ENCODE measurements at places on chromosomes 7 and 10.
A peak's percentile ranks its signal among the peaks of the same experiment; 100 is the strongest.

DNA sequence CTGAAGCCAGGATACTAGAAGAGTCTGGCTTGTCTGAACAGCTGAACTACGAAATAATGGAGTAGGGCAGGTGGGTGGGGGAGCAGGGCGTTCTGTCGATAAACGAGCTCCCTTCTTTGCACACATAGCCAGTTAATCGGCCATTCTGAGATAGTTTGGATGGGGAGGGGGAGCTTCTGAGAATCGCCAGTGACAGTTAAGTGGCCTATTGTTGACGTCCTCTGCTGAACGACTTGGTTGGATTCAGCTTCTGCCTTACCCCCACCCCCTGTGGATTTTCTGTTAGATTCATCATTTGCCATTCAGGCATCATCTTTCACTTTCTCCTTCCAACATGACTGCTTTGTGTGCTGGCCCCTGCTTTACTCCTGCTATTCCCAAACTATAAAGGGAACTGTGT is 520 bp downstream of the CPA5 start:
- DNase-seq = no peak

DNA sequence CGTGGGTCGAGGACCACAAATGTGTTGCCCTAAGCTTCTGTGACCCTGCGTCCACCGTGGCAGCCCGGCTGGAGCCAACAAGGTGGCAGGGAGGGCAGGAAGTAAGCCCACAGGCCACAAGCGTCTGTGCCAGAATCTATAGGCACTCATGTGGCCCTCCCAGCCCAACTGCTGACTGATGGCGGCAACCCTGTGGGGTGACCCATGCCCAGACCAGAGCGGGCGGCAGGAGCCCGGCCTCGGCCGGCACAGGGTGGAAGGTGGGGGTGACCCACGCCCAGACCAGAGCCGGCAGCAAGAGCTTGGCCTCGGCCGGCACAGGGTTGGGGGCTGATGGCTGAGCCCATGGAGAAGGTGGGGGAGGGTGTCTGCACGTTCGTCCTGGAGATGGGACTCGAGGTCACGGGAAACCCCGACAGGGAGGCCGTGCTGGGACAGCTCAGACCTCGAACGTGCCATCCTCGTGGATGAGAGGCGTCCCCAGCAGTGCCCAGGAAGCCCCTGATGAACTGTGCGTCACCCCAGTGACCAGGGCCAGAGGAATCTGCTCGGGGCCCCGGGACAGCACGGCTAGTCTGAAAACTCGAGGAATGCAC is 181.0 kb downstream of the ELFN1 start:
- DNase-seq = no peak

GRCh38 chr10:124912101-124912886 is 29.6 kb upstream of the ZRANB1 start:
- DNase-seq = no peak

DNA sequence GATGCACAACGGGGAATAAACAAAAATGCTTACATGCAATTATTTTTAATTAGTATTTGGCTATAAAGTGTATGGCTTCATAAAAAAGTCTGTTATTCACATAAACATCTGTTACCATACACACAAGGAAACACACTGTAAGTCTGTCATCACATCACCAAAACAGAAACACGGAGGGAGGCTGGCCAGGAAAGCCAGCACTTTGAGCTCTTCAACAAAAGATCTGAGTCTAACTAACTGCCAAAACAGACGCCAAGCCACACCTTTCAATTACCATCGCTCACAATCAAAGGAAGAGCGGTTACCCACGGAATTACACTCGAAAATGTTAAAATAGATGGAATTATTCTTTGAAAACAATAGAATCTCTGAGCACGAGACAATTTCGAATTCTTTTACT is 49.2 kb upstream of the MGMT start:
- DNase-seq = no peak

DNA sequence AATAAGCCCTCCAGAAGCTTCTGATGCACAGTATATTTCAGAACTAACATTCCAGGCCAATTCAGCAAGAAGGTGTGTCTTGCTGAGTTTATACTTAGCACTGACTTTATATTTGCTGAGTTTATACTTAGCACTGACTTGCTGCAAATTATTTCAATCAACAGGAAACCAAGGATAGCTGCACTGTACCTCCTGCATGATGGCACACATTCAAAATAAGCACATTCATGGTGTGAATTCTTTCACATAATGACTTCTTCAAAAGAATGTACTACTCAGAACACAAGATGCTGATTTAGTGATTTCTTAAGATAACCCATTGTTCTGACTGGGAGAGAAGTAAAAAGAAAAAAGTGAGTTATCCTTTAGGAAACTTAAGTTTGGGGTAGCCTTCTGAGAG is 52.0 kb downstream of the JAZF1 start:
- DNase-seq = no peak

DNA sequence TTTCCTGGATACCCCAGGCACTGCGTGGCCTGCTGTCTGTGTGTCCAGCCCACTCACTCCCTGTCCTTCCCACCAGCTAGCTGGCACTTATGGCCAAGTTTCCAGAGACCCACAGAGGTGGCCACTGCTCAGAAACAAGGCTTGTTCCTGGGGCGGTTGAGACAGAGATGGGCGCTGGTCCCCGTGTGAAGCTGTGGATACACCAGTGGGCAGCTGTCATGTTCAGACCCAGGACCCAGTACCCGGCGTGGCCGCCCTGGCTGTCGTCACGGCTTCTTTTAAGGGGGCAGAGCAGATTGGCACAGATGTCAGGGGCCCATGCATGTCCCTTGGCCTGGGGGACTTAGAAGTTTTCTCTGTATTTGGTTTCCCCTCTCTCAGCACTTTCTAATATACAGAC is 36.3 kb downstream of the FOXL3 start:
- no peak for DNase-seq

DNA sequence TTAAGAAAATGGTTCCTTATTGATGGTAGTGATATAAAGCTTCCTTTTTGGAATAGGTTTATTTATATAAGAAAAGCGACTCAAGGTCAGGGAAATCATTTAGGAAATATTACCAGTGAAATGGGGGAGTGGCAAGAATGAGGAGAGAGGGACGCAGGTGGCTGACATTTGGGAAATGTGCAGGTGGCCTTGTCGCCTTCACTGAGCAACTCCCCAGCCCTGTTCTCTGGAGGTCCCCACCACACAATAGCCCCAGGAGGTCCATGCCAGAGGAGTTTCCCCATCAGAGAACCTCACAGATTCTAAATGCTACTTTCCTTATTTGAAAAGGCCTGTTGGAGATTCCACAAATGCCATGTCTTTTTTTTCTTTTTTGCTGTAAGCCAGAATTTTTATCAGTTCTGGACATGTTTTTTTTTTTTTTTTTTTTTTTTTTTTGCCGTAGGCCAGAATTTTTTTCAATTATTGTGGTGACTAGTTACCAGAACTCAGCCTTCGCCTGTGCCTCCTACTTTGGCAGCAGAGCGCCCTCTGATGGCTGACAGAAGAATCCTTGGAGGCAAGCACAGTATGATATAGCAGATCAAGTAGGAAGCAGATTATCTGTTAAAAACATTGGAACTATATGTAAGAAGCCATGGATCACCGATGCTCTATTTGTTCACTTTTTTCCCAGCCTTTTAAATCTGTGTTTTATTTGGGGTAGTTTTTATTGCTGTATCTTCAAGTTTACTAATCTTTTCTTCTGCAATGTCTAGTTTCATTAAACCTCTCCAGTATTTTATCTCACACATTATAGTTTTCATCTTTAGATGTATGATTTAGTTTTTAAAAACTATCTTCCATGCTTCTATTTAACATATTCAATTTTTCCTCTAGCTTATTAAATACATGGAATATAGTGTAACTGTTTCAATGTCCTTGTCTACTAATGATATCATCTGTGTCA is 18.6 kb downstream of the OPALIN start:
- peak; percentile 12 for DNase-seq

DNA sequence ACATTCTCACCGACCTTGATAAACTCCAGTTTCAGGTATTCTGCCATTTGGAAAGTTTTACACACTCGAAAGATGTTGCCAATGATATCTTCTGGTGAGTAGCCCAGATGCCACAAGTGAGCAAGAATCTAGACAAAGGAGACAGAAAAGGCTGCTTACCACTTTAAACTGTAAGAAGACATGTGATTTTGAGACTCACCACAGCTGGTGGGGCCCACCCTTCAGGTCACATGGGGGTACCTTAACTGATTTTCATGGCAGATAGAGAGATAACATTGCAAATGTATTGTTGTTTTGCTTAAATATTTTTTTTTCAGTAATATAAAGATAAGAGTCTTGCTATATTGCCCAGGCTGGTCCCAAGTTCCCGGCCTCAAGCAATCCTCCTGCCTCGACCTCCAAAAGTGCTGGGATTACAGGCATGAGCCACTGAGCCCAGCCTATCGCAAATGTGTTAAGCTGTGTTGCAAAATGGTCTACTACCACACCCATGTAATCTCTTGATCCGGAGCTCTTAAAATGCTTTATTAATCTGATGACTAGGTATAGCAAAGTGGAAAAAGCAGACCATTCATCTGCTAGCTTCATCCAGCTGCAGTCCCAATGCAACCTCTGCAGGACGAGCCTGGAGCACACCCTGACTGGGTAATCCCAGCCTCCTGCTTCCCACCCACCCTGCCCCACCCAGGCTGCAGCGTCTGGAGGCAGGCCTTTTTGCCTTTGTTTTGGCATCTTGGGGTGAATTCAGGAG is 18.5 kb downstream of the RFC2 start:
- no peak for DNase-seq

DNA sequence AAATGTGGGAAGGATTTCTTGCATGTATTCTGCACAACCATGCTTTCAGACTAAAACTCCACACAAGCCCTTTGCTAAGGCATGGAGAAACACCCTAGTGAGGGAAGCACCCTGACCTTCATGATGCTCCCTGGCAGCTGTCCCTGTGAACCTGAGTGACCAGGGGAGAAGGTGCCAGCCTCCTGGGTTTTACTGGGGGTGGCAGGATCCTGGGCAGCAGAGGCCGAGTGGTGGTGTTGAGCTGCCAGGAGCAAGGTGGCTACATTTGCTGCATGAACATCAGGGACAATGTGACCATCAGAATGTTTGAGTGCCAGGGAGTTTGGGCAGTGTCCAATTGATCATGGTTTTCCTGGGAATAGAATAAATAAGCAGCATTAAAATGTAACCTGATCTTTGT is 437.9 kb downstream of the TCERG1L start:
- DNase-seq = no peak

GRCh38 chr10:76033457-76034196 is 602.2 kb downstream of the LRMDA start:
- DNase-seq = no peak

GRCh38 chr10:120514035-120514620 is 57.1 kb downstream of the PLPP4 start:
- DNase-seq = no peak

- DNase-seq = no peak
Measured at GRCh38 chr10:94235461-94235860, 127.3 kb downstream of the NOC3L start.

DNA sequence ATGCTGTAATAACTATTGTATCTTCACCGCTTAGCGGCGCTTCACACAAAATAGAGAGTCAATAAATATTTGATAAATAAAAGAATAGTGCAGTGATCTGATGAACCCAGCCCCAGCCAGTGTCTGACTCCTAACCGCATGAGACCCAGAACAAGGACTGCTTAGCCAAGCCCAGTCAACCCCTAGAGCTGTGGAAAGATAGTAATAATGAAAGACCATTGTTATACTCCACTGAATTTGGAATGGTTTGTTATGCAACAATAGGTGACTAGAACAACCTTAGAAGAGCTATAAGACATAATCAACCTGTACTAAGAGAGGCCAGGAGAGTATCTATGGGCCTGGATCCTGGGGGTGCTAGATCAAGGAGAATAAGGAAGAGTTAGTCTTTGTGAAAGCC is 230.5 kb upstream of the INHBA start:
- DNase-seq = no peak

DNA sequence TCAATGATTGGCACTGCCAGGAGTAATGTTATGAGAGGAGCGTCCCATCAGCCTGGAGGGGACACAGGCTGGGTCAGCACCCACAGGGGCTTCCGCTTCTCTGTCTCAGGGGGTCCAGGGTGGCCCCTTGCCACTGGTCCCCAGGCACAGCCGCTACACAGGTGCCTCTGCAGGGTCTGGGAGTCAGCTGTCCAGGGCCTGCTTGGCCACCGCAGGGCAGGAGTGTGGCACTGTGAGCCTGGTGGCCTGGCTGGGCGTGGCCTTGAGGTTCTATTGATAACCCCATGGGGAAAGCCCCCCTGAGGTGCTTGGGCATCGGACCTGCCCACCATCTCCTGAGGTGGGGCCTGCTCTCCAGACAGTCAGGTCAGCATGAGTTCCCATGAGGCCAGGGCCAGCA is 136.6 kb downstream of the LHPP start:
- no peak for DNase-seq

DNA sequence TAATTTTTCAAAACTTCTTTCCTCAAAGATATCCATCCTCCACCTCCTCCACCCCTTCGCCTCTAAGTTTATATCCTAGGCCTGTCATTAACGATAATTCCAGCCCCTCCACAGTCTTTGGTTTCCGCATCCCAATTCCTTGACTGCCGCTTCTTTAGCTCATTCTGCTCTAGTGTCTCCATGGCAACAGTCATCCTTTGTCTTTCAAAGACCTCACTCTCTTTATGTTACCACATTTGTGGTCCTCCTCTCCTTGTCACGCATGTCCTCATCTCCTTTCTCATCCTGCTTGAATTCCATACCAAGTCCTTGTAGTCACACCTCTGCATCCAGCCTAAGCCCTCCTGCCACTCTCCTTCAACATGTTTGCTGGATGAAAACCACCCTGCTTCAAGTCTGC is 511.2 kb upstream of the KLF6 start:
- no peak for DNase-seq

DNA sequence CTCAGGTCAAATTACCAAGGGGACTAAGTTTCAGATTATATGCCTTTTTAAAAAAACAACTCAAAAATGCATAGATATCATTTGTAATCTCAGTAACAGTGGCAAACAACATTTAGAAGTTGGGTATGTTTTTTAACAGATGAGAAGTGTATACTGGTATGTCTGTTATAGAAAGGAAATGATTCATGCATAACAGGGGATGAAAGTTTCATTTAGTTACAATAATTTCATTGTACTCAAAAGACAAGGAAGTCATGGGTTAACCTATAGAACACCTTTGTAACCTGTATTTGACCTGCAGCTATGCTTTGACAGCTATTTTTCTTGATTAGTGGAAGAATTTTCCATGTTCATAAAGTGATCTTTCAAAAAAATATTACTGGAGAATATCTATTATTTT is 35.4 kb upstream of the FAM133B start:
- DNase-seq = no peak

GRCh38 chr7:106062006-106062405 is 50.1 kb downstream of the SYPL1 start:
- DNase-seq = no peak

DNA sequence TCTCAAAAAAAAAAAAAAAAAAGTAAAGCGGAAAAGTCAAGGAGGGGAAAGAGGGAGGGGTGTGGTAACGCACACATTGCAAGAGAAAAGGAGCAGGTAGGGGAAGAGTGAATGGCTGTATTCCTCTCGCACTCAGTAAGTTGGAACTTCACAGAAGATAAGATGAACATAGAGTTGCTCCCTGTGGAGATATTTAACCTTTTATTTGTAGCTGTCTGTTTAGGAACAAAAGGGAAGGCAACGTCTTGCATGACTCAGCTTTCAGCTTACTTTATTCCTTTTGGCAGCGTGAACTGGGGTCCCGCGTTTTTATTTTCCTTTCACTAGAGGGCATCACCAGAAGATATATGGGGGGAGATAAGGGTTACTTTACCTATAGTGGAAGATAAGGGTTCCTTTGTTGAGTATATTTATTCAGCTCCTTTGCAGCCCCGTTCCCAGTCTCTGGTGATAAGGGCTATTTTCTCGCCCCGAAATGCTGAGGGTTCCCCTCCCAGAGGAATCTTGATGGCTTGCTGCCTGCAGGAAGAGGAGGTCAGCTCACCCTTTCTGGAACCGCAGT is 78.5 kb downstream of the APBB1IP start:
- no peak for DNase-seq
